ENCODE measurements at places on chromosomes 3 and 15.

DNA sequence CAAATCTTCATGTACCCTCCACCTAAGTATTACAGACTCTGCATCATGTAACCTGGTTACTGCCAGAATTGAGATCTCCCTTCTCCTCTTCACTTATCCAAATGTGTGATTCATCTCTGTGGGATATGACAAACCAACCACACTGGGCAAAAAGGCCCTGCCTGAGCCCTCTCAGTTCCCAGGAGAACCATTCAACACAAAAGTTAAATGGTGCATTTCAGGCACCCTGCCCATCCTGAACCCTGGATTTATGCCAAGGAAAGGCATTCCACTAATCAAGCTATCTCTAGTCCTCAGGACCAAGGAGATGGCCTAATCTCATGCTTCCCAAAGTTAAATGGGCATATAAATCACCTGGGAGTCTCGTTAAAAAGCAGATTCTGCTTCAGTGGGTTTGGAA is 108.5 kb downstream of the TNIK start:
- DNase-seq: no peak

- no peak for DNase-seq
Observed at GRCh38 chr3:62134061-62134496, 239.3 kb downstream of the FEZF2 start.

DNA sequence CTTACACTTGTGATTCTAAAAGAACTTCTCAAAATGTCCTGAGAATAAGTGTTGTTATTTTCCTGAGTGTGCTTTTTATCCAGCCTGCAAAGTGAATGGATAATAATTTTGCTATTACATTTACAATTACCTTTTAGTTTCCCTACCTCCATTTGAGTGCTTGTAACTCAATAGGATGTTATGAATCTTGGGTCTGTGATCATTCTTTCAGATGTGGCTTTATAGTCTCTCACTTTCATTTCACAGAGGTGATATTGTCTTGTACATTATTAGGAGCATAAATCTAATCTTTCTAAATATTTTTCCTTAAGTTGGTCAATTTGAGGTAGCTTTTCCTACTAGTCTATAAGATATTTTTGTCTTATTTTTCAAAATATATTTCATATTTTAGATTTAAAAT is 386.3 kb upstream of the EPHA6 start:
- DNase-seq: no peak

DNA sequence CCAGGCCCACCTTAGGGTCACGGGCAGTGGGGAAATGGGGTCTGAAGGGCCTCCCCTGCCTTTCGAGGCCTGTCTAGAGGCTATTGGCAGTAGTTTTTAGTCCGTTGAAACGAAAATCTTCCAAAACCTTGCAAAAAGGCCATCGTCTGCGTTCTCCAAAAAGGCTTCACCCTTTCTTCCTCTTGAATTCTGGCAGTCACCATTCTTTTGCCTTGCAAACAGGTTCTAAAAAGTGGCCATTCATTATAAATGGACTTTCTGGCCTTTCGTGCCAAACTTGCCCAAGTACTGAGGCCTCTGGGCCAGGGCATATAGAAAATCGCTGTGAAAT is 367 bp upstream of the TARS3 start:
- DNase-seq: no peak

DNA sequence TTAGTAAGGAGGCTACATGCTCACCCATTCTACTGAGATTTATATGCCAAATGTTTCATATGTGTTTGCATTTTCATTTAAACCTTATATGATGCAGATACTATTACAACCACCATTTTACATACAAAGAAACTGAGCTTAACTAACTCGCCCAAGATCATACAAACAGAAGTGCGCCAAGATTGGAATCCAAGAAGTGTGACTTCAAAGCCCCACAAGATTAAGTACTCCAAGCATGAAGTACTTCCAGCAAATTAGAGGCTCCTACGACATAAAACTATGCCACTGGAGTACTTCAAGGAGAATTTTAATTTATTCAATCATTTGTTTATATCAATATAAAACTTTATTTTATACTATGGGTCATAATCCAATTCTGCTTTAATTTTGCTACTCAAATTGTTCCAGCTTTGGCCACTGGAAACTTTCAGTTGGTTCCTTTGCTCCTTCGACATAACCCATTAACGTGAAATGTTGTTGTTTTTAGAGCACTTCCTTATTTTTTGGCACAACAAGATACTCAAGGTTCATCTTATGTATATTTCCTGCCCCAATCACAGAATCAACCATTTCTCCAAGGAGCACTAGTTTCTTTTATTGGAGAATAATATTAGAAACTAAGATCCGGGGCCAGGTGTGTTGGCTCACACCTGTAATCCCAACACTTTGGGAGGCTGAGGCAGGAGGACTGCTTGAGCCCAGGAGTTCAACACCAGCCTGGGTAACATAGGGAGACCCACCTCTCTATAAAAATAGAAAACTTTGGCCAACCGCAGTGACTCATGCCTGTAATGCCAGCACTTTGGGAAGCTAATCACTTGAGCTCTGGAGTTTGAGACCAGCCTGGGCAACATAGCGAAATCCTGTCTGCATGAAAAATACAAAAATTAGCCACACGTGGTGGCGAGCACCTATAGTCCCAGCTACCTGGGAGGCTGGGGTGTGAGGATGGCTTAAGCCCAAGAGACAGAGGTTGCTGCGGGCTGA is 10.4 kb downstream of the INO80 start:
- no peak for DNase-seq

GRCh38 chr15:57607570-57608000 is 15.9 kb downstream of the MYZAP start:
- no peak for DNase-seq

DNA sequence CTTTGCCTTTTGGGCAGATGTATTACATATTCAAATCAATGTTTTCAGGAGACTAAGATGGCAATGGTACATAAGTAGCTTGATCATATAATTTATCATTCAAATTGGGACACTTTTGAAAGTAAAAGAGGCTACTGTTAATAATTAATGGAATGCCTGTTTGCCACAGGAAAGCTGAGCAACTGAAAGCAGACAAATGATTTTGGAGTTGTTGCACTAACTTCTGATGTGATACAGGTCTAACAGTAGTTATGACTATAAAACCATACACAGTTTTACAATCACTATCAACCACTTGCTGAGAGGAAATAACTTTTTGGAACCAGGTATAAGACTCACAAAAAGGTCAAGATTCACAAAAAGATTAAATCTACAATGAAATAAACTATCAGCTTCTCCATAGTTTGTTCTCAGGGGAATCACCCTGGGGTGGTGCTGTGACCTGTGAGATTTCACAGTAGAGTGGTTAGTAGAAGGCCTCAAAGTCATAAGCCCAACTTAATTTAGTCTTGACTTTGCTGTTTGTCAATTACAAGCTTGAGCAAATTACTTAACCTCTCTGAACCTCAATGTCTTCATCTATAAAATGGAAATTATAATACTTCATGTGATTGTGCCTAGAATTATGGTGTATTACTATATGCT is 42.7 kb downstream of the HHLA2 start:
- no peak for DNase-seq

All from D721Med (cell line).